ENCODE measurements at places on chromosomes 3 and 15.

DNA sequence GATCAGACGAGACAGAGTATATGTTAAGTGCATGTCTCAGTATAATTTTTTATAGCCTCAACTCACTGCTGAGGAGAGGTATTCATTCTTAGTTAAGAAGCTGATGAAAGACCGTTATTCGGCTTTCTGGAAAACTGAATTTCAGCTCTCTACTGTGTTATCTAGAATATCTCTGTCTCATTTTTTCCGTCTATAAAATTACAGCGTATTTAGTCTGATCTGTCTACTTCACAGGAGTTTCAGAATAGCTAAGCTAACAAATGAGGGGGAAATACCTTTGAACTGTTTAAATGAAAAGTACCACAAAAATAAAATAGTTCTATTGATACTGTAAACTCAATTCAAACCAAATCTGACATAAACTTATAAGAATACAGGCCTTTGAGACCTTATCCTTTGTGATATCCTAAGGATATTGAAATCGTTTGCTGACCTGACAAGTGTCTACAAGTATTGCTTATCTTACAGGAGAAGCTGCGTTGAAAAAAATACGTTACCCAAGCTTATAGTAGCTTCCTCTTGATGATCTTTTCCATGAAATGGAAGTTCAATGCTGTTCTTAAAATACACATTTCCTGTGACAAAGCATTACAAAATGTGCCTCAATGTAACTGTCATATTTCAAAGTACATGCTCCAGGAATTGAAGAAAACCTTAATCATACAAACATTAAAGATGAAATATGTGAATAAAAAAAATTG lies 104.6 kb downstream of the IL1RAP start:
- no peak for DNase-seq
- H3K36me3 ChIP-seq, result peaks cover 59% of the 10 kb centered on the region
- H3K4me3 ChIP-seq, result peak overlapping the region; percentile 60
- no peaks in the 10 kb centered on the region for H3K27me3 ChIP-seq

GRCh38 chr3:72174040-72174439 lies 389.1 kb upstream of the PROK2 start:
- peaks cover 58% of the 10 kb centered on the region for H3K27me3 ChIP-seq
- no peak overlapping the region for H3K4me3 ChIP-seq
- H3K4me1 ChIP-seq, result peaks cover 15% of the 10 kb centered on the region
- H3K27ac ChIP-seq, result no peak overlapping the region
- no peak for DNase-seq
- H3K36me3 ChIP-seq, result no peaks in the 10 kb centered on the region

- no peaks in the 10 kb centered on the region for H3K4me1 ChIP-seq
- no peaks in the 10 kb centered on the region for H3K36me3 ChIP-seq
- no peak for DNase-seq
- no peak overlapping the region for H3K27ac ChIP-seq
- H3K4me3 ChIP-seq, result no peak overlapping the region
- peaks cover 19% of the 10 kb centered on the region for H3K27me3 ChIP-seq
Observed at GRCh38 chr15:52912172-52912571, 122.0 kb upstream of the ONECUT1 start.

GRCh38 chr3:194928831-194929577 lies 243.3 kb downstream of the FAM43A start:
- H3K4me3 ChIP-seq, result no peak overlapping the region
- H3K4me1 ChIP-seq, result no peaks in the 10 kb centered on the region
- H3K36me3 ChIP-seq, result no peaks in the 10 kb centered on the region
- no peak for DNase-seq
- peaks cover 46% of the 10 kb centered on the region for H3K27me3 ChIP-seq
- no peak overlapping the region for H3K27ac ChIP-seq

GRCh38 chr15:95368191-95368590 lies 962.3 kb upstream of the NR2F2 start:
- peaks cover 18% of the 10 kb centered on the region for H3K27me3 ChIP-seq
- H3K36me3 ChIP-seq, result no peaks in the 10 kb centered on the region
- no peak overlapping the region for H3K4me3 ChIP-seq
- H3K4me1 ChIP-seq, result no peaks in the 10 kb centered on the region
- no peak for DNase-seq
- no peak overlapping the region for H3K27ac ChIP-seq
